Activated T-cell treated with anti-CD3 and anti-CD28 coated beads for 4 hours (primary cell): ENCODE measurements at places on chromosomes 16 and 17.

DNA sequence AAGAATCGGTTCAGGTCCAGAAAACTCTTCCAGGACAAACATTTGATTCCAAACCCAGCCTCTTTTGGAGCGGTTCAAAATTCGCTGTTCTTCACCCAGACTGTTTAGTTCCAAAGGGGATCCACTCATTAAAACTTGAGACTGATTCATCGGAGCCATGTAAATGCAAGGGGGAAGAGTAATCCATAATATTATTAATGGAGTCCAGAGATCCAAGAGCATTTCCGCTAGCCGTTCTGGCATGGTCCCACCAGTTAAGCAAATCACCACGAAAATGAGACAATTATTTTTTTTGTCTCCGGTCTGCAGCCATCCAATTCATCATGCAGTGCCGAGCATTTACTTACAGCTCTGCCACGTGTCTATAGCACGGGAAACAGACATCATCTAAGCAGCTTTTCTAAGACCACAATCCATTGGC, 15.1 kb downstream of the CDH8 start:
- no peak for DNase-seq

DNA sequence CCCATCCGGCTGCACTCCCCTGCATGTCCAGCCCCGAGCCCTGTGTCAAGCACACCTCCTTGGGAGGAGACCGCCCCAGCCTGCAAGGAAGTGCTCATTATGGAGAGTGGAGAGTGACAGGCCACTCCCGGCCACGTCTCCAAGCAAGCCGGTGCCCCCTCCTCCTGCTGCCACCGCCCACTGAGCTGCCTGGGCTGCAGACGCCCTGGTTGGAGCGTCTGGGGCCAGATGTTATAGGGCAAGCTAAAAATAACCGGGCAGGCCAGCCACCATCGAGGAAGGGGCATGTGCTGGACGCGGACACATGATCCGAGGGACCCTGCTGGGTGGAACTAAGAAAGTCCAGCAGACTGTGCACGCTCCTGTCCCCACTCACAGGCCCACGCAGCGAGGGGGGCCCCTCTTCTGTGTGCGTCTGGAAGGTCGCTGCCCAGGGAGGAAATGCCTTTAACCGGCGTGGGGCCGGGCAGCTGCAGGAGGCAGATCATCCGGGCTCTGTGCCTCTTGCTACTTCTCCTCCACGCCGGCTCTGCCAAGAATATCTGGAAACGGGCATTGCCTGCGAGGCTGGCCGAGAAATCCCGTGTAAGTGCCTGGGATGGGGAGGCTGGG, at the start of gene WFDC1:
WFDC1 (plus strand) TSS at position 348 of the 612 bp plus-strand sequence; CDS start at position 442, 94 bp downstream.
- DNase-seq = no peak

GRCh38 chr17:57215317-57215716, 41.0 kb upstream of the MSI2 start:
- no peak for DNase-seq

GRCh38 chr17:38922538-38923297, 2.7 kb upstream of the LASP1NB start:
- no peak for DNase-seq

GRCh38 chr17:22463110-22463850, 771.0 kb downstream of the KCNJ18 start:
- no peak for DNase-seq

- no peak for DNase-seq
Measured at GRCh38 chr16:69830534-69831211, 68.5 kb downstream of the WWP2 start.

- DNase-seq = no peak
Measured at GRCh38 chr17:61397086-61397842, 2.4 kb upstream of the TBX2 start.

GRCh38 chr16:78852081-78852635, 748.4 kb downstream of the MAF start:
- DNase-seq = no peak

DNA sequence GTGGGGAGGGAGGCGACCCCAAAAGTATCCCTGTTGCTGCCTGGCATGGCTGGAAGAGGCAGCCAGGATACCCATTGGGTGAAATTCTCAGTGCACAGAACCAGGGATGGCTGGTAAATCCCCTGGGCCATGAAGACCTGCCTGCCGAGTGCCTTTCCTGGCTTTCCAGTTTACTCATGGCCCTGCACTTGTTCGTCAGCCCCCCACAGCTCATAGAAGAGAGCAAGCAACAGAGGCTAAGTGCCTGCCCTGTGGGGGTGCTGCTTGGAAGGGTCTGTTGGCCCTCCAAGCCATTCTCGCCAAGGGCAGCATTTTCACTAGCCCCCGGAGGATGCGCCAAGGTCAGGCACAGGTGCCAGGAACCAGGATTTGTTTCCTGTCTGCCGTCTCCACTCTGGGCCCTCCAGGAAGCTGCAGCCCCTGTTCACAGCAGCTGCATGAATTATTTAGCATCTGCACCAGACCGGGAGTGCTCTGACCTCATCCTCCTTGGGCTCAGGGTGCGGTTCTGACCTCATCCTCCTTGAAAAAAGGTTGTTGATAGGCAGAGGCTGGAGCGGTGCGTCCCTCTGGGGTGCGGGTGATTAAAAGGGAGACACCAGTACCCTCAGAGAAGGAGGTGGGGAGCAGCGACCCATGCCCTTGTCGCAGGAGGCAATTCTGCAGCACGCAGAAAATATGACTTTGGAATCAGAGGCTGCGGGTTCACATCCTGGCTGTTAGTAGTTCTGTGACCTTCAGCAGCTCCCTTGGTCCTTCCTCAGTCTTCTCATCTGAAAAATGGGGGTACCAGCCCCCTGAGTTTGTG, 14.2 kb upstream of the CD300A start:
- no peak for DNase-seq

- DNase-seq = no peak
Measured at GRCh38 chr17:82887255-82888164, 47.7 kb upstream of the ZNF750 start.

DNA sequence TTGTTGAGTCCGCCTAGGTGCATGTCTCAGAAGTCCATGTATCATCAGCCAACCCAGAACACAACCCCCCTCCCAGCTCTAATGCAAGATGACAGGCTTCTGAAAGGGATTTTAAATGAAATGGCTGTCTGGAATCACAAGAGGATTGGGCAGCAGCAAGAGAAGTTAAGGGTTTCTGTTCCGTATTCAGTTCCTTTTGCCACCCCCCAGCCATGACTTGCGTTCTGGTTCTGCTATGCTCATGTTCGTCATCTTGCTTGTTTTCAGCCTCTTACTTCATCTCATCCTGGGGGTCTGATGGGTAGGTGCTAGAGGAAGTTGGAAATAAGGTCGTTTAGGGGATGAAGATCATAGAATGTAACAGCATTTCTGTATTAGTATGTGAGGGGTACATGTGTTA, 12.0 kb downstream of the MINK1 start:
- no peak for DNase-seq

DNA sequence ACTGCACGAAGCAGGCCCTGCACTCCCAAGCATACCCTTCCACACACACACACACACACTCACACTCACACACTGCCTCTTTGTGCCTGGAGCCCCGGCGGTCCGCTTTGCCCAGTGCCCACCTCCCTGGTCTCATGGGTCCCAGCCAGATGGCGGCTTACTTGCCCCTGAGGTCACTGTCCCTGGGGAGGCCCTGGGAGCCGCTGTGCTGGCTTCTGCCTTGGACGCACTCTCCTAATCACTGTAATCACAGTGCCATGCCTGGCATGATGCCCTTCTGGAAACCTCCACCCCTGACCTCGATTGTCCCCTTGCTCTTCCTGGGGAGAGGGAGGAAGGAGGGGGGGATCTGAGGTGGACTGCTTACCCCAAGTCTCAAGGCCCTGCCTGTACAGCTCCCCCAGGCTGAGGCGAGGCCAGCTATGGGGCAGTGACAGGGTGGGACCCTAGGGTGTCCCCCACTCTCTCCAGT, 36.0 kb downstream of the ARHGAP23 start:
- DNase-seq = no peak

- DNase-seq = no peak
Measured at GRCh38 chr17:67526700-67527099, 149.6 kb downstream of the PITPNC1 start.

DNA sequence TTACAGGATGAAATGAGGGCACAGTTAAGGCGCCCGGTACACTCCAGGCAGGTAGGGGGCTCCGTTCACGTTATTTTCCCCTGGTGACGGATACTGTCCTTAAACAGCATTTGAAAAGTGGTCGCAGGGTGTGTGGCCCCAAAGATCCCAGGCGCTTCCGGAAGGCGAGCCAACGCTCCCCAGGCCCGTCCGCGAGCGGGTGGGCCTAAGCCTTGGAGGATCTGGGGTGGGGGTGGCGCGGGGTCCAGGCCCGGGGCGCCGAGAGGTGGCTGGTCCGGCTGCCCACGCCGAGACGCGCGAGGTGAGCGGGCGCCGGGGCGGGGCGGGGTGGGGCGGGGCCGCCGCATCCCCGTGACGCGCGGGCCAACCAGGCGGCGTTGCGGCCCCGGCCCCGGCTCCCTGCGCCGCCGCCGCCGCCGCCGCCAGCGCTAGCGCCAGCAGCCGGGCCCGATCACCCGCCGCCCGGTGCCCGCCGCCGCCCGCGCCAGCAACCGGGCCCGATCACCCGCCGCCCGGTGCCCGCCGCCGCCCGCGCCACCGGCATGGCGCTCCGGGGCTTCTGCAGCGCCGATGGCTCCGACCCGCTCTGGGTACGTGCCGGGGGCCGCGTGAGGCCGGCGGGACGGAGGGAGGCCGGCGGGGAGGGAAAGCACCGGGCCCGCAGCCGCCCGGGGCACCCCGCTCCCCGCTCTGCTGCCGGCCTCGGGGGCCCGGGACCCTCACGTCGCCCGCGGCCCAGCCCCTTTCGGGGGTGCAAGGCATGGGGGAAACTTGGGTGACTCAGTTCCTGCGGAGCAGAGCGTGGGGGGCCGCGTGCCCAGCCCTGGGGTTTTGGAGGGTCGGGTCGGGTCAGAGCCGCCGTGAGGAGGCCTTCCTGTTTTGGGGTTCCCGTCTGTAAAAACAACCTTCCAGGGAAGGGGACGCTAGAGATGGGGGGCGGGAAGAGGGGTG, at the start of gene ABCC1:
ABCC1 (plus strand) TSS at position 407 of the 951 bp plus-strand sequence; CDS start at position 543, 136 bp downstream.
- peak; percentile 50 for DNase-seq

GRCh38 chr16:8756755-8757154, 40.7 kb downstream of the TMEM186 start:
- DNase-seq = no peak

- no peak for DNase-seq
Measured at GRCh38 chr16:1538804-1539520, 5.5 kb downstream of the TMEM204 start.

- peak; percentile 52 for DNase-seq
Measured at GRCh38 chr17:76000016-76000754, 470 bp upstream of the CDK3 start.

DNA sequence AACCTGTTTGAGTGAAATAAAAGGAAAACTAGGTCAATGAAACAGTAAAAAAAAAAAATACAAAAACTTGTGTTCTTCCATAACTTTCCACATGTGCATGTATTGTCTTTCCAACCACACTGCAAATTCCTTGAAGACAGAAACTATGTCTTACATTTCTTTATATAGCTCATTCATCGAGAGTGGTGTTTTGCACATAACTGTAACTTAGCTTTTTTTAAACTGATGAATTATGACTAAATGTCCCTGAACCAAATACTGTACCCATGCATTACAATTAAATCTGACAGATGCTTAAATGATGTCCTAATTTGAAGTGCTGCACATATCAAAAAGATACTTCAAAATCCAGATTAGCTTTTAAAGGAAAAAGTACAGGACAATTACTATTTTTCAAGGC, 50.1 kb downstream of the BRIP1 start:
- DNase-seq = no peak

DNA sequence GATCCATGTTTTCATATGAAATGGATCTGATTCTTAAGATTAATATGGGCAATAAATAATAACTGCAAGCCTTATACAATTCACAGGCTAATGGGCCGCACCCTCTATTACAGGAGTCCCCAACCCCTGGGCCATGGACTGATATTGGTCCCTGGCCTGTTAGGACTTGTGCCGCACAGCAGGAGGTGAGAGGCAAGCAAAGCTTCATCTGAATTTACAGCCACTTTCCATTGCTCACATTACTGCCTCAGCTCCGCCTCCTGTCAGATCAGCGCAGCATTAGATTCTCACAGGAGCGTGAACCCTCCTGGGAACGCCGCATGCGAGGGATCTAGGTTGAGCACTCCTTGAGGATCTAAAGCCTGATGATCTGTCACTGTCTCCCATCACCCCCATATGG, 26.8 kb downstream of the METTL16 start:
- DNase-seq = no peak

DNA sequence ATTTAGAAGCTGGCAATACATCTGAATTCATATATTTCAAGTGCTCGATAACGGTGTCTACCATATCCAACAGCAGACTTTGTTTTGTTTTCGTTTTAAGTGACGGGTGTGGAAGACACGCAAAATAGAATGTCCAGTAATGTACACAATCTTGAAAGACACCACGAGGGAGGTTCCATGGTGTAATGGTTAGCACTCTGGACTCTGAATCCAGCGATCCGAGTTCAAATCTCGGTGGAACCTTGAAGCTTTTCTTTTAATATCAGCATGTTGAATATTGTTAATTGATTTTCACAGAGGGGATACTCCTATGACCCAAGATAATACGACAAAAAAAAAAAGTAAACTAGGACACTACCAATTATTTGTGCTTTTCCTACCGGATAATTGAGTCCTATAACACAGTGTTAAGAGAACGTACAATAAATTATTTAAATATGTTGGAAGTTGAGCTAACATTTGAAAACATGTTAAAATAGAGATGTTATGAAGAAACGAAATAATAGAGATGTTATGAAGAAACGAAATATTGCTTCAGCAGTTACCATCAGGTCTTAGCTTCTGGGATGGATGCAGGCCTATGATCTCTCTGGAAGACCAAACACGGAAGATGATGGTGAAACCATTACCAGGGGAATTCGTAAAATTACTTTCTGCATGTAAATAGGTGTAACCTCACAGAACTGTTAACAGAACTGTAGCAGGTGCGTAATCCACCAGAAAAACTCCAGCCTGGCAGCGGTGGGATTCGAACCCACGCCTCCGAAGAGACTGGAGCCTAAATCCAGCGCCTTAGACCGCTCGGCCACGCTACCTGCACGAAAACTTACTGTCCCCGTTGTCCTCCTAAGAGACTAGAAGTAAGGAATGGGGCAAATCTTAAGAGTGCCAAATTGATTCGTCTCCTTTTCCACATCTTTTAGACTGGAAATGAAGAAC, 1.5 kb upstream of the ALOXE3 start:
- DNase-seq = peak; percentile 81

GRCh38 chr16:2819939-2820835, 3.1 kb downstream of the PRSS21 start:
- no peak for DNase-seq

- DNase-seq = peak; percentile 60
Measured at GRCh38 chr17:17812211-17813054, 24.4 kb downstream of the SREBF1 start.

- DNase-seq = no peak
Measured at GRCh38 chr17:60745544-60745943, 67.9 kb downstream of the BCAS3 start.

- DNase-seq = peak; percentile 58
Measured at GRCh38 chr17:49880291-49881053, 32.6 kb upstream of the TAC4 start.

DNA sequence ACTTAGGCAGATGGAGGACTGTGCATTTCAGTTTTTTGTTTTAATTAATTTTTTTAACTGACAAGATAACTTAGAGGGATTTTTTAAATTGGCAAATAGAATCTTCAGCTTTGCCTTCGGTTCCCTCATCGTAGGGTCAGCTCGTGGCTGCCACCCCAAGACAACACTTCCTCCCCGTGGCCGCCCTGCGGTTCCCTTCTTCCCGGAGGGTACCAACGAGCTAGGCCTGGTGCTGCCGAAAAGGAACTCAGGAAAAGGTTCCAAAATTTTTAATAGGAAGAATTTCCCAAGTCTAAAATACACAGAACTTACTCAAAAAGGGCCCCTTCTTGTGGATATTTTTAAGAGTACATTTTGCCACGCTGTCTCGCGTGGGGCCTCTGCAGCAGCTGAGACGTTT, 210.4 kb upstream of the CHMP6 start:
- no peak for DNase-seq
